CD4-positive, alpha-beta T cell treated with Interleukin-4 for 4 hours (primary cell): ENCODE measurements at places on chromosomes 5 and 9.
A peak's percentile ranks its signal among the peaks of the same experiment; 100 is the strongest.

- DNase-seq: no peak
Measured at GRCh38 chr5:82364497-82364896, 86.3 kb upstream of the RPS23 start.

DNA sequence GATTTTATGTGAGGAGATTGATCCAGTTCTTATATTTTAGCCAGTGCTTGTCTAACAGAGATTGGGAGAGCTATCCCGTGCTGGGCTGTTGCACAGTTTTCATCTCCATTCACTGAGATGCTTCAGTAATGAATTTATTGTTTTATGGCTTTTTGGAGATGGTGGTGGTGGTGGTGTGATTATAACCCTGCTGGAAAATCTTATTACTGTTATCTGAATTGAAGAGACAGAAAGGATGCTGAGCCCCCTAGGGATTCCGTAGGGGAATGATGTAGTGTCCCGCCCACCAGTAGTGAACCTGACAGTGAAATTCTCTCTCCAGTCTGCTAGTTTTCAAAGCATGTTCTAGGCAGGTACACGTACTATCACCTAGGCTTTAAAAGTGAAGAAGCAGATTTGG lies 1.9 kb downstream of the RAI14 start:
- DNase-seq: no peak

DNA sequence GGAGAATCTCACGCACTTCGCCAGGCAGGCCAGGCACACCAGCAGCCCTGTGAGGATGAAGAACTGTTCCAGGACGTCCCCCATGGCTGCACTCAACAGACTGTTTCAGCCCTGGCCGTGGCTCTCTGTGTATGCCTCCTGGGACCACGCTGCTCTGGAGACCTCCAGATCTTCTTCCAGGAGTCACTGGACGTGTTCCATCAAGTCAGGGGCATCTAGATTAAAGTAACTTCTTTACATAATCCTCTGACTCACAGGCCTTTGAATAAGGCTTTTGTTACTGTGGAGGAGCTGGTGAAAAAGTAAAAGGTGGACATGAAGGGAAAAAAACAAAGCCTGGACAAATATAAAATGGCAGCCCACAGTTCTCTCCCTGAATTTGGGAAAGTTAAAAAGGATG lies at the start of gene HSD17B3:
HSD17B3 (minus strand) TSS at position 156 of the 400 bp plus-strand sequence; CDS start at position 84, 72 bp downstream.
- no peak for DNase-seq

DNA sequence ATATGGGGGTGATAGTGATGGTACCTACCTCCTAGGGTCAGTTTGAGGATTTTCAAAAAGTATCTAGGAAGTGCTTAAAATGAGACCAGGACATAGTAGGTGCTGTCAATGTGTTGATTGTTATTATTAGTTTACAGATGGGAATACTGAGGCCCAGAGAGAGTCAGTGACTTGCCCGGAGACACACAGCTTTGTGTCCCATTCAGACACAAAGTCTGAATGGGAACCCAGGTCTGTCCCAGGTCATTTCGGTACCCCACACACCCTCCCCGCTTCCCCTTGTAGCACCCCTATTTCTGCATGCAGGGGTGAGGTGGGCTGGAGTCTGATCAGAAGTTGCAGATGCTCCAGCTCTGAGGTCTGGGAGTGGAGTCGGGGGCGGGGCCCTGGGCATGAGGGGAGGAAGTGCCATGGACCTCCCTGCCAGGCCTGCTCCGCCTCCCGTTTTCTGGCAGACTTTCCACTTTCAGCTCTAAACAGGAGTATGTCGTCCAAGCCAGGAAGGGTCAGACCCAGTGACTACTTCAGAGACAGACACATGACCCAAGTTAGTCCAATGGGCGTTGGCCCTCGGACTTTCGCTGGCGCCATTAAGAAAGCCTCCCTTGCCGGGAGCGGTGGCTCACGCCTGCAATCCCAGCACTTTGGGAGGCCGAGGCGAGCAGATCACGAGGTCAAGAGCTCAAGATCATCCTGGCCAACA lies 3.2 kb upstream of the DBN1 start:
- DNase-seq: no peak

DNA sequence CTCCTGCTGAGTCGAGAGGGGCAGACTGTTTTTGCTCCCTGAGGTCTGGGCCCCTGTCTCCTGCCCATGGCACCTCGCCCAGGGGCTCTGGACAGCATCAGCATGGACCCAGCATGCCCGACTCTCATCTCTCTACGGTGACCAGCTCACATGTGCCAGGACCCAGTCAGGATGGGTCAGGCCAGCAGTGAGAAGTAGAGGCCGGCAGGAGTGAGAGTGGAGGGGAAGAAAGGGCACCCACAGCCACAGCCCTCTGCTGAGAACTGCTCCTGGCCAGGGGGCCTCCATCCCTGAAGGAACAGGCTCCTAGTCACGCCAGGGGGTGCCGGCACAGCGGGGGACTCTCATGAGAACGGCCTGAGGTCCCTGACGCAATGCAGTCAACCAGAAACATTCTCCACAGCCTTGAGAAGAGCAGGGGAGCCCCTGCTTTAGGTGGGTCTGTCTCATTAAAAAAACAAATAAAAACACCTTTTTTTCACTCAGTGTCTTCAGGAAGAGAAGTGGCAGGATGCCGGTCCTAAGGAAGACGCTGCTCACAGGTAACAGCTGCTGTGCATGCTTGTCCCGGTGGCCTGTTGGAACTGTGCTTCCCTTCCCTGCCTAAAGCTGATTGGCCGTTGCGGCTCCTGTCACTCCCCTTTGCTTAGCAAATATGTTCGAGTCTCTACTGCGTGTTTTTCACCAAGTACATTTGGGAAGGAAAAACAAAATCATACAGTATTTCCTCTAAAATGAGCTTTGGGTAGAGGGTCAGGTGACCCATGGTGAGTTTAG lies 85.7 kb upstream of the FBXW11 start:
- no peak for DNase-seq

GRCh38 chr9:87086221-87086818 lies 139.0 kb upstream of the GAS1 start:
- DNase-seq: no peak

DNA sequence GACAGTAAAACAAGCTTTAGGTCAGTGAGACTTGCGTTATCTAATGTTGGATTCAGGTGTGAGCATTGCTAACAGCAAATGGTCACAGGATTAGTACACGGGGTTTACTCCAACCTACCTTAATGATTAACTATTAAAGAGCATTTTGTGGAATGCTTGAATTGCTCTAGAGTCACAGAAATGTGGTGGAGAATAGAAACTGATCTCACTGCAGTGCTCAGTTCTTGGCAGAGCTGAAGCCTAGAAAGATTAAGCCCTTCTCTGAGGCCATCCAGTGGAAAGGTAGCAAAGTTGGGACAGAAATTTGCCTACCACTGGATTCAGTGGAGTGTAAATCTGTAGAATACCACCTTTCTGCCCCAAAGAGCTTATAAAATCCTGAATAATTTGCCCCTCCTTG lies 60.9 kb downstream of the ICE1 start:
- no peak for DNase-seq

GRCh38 chr5:154860765-154861164 lies 2.3 kb downstream of the CNOT8 start:
- DNase-seq: no peak

- DNase-seq: no peak
Measured at GRCh38 chr5:1545126-1545804, 21.5 kb upstream of the LPCAT1 start.

GRCh38 chr5:150441813-150442698 lies 7.5 kb downstream of the RPS14 start:
- no peak for DNase-seq

DNA sequence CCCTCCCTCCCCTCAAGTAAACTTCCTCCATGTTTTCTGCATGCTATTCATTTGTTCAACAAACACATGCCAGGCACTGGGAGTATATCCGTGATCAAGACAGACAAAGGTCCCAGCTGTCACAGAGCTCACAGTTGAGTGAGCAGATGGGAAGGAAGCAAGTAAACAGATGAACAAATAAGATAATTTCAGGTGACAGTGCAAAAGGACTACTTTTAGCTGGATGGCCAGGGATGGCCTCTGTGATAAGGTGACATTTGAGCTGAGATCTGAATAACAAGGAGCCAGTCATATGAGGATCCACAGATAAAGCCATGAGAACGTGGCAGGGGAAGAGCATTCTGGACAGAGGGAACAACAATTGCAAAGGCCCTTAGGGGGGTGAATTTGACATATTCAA lies 121.7 kb upstream of the RAD23B start:
- DNase-seq: no peak

GRCh38 chr9:127503947-127504886 lies 52.9 kb downstream of the LRSAM1 start:
- DNase-seq: peak; percentile 75

DNA sequence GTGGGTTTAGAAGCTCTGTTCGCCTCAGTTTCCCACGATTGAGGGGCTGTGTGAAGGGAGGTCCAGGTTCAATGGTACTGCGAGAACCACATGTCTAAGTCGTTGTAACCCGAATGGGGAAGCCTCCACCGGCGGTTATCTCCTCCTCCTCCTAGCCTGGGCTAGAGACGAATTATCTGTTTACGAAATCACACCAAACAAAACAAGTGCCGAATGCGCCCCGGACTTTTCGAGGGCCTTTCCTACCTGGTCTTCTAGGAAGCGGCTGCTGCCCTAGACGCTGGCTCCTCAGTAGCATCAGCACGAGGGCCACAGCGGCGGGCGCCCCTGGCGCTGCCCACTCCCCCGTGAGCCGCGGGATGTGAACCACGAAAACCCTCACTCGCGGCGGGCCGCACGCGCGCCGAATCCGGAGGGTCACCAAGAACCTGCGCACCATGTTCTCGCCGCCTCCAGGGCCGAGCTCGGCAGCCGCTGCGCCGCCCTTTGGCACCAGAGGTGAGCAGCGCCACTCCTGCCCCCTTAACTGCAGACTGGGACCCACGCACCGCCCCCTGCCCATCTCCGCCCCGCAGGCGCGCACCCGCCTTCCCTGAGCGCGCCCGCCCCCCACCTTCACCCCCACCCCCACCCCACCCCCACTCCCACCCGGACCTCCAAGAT lies at the start of gene CDKN2A:
CDKN2A (minus strand) TSS at position 500 of the 663 bp plus-strand sequence.
- peak; percentile 57 for DNase-seq

DNA sequence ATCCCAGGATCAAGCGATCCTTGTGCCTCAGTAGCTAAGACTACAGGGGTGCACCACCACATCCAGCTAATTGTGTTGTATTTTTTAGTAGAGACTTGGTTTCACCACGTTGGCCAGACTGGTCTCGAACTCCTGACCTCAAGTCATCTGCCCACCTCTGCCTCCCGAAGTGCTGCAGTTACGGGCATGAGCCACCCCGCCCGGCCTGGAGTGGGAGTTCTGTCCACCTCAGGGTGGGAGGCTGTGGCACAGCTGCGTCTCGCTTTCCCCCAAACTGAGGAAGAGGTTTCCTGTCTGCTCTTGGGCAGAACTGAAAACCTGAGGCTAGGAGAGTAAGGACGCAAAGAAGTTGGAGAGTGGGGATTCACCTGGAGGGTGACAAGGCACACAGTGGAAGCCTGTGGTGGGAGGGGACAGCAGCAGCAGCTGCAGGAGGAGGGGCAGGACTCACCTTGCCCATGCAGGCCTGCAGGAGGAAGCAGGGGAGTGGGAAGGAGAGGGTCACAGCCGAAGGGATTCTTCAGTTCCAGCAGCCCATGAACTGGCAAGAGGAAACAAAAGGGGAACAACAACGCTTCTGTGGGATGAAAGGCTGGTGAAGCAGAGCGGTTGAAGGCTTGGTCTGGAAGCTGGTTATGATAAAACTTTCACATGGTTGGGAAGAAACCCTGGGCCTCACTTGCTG lies 181.4 kb downstream of the GAS1 start:
- DNase-seq: no peak

DNA sequence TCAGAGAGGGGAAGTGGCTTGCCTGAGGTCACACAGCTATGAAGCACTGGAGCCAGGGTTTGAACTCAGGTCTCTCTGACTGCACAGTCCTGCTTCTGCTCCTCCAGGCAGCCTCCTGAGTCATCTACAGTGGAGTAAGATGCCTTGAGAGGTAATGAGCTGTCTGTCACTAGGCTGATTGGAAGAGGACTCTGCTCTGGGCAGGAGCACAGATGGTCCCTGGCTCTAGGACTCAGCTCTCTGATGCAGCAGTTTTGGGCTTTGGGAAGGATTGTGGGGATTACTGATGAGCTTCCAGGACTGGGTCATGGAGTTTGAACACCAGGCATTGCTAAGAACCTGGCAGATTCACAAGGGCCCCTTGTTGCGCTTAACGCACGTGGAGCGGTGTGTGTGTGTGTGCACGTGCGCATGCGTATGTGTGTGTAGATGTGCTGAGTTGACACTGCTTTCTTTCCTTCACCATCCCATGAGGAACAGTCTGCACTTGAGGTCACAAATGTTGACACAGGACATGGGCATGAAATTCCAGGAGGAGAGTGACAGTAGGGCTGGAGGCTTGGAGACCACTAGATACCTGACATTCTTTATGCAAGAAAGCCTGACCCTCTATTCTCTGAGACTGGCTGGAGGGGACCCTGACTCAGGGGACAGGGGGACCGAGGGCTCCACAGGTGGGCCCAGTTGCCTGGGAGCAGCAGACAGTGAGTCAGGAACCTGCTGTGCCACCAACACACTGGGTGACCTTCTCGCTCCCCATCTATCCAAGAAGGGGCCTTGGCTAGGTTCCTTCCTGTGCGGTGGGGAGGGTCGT lies 170.5 kb downstream of the RGS3 start:
- no peak for DNase-seq

DNA sequence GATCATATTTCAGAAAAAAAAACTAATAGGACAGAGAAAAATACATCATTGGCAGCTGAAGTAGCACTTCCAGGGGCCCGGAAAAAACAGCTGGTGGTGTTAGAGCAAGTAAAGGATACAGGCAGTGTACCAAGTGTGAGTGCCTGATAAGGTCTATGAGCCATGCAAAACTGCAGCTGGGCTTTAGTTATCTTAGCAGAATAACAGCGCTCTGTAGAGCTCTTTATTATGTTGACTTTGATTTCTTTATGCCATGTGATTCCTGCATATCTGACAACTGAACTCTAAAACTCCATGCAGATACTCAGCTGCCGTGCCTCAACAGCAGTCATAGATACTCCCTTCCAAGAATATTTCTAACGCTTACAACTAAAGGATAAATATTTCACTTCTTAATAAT lies 119.5 kb downstream of the CAAP1 start:
- no peak for DNase-seq

DNA sequence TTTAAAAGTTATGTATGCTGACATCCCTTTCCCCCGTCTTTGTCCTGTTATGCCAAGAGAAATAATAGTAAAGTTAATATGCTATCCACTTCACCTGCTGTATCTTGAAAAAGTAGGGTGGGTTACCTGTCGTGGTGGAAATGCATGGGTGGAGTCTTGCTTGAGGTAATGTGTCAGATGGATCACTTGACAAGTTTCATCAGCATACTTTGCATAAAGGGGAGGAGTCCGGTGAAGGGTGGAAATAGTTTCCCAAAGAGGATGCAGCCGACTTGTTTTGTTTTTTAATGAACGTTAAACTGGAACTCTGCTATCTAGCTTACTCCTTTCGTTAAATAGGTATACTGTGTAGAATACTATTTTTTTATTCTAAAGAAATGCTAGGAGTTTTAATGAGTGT lies 9.0 kb upstream of the DMRT3 start:
- no peak for DNase-seq
